Fibroblast of skin of right biceps (primary cell): ENCODE measurements at places on chromosomes 1 and 21.

DNA sequence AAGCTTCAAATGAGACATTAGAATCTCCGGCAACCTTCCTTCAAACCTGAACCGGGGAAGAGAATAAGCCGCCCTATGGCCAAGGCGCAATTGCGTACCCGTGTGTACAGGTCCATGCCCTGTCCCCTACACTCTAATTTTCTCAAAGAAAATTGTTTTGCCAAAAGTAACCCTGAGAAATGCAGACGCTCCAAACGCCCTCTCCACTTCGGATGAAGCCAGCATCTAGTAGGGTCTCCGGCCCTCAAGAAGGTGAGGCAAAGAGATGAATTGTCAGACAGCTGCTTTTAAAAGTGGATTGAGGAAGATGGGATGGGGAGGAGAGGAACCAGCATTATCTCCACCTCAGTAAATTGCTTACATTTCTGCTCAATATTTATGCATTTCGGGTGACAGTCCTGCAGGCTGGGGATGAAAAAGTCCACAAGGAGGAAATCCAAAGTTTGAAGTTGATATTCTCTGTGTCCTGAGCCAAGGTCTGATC is 630 bp upstream of the LHX9 start:
- DNase-seq, result no peak

DNA sequence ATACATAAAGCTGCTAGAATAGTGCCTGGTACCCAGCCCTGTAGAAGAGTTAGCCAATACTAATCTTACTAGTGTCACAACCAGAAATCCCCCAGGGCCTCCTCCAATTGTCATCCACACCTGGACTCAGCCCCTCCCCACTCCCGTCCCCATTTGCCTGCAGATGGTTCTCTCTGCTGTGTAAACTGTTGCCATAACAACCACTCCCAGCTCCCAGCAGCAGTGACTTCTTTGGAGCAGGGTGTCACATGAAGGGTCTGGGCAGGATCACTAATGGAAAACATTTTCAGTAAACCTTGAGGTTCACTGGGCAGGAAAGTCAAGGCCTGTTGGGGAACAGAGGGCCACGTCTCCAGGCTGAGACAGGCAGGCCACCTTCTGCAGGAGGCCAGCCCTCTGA is 126.0 kb upstream of the IPO9 start:
- DNase-seq, result peak; percentile 43

DNA sequence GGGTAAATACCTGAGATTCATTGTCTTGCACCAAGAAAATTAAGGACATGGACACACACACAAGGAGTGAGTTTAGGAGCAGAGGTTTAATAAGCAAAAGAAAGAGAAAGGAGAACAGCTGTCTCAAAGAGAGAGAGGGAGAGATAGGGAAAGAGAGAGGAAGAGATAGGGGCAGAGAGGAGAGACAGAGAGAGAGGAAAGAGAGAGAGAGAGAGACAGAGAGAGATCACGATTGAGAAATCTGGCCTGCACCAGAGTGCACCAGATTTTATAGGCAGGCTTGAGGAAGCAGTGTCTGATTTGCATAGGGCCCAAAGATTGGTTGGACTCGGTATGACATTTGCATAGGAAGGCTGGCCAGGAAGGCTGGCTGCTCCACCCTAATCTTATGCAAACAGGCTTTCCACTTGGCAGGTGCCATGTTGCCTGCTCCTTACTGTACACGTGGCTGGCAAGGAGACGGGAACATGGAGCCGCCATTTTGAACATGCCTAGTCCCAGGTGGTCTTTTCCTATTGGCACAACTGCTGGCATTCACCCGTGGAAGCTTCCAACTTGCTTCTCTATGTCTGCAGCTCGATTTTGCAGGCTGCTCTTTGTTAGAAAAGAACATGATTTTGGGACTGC is 419.9 kb downstream of the ZP4 start:
- DNase-seq, result no peak

DNA sequence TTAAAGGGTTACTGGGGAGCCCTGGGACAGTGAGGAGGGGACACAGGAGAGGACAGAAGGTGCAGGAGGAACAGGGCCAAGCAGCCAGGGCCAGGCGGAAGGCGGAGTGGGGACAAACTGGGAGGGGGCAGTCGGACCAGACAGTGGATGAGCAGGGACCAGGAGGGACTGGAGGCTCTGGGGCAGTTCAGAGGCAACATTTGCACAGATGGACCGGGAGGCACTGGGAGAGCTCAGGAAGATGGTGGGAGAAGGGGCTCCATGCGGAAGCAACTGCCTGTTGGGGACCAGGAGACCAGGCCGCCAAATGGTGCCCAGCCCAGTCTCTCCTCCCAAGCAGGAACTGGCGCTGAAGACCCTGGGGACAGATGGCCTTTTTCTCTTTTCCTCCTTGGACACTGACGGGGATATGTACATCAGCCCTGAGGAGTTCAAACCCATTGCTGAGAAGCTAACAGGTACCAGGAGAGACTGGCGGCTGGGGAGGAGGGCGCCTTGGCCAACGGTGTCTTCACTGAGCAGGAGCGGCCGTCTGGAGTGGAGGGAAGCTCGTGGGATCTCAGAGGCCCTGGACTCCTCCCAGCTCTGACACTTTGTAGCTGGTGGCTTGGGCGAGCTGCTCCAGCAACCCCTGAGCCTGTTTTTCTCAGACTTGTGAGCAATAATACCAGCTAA is 847 bp downstream of the SELENON start:
- DNase-seq, result no peak

- DNase-seq, result no peak
Observed at GRCh38 chr1:248599396-248599795, 1.9 kb upstream of the OR2T10 start.

- DNase-seq, result peak; percentile 34
Observed at GRCh38 chr1:83497563-83497962, 501.4 kb downstream of the TTLL7 start.

GRCh38 chr1:198653808-198654413 is 15.1 kb downstream of the PTPRC start:
- no peak for DNase-seq

DNA sequence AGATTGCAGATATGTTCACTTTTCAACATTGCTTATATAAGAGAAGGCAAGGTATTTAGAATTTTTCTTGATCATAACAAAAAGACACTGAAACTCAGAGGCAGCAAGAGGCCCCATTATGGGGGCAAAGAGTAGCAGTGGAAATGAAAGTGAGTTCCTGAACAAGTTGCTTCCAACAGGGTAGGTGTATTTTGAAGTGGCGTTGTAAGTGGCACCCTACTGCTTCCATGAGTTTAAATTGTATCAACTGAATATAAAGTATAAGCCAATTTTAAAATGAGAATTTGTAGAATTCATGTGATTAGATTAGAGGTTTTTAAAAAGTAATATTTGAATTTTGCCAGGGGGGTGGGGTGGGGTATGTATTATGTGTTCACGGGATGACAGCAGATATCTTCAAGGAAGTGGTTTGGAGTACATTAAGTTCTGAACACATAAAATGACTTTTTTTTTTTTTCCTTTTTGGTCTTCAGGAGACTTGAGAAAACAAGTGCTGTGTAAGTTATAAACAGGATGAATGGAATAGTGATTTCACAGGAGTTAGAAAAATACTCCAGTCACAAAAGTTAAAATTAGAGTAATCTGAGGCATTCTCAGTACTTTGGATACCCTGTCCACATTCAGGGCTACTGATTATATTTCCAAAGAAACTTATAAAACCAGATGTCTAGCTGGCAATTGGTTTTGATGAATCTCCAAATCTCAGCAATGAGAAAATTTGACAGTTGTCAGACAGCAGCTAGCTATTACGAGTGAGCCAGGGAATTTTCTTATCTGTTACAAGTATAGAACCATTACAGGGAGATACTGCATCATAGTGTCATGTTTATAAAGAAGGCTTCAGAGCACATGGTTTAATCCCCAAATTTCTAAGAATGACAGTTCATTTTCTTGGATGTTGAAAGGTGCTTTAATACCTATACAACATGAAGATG is 182.0 kb downstream of the ST6GALNAC3 start:
- no peak for DNase-seq

- DNase-seq, result no peak
Observed at GRCh38 chr1:39995973-39996393, 41.0 kb downstream of the MFSD2A start.

DNA sequence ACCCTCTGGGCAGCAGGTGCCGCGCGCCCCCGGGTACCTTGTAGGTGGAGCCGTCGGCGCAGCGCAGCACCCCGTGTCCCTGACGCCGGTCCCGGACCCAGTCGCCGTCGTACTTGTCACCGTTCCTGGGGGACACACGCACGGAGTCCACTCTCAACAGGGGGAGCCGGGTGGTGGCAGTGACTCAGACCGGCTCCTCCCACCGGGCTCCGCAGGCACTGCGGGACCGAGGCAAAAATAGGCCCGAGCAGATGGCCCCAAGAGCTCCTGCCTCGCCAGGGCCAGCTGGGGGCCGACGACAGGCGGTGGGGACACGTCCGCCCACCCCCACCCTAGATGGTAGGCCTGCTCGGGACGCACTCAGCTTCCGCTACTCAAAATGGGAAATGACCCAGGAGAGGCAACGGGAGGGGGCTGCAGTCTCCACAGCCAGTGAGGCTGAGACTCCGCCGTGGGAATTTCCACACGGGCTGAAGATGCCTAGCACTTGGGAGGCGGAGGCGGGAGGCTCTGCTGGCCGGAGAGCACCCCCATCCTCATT is 6.3 kb downstream of the MORN1 start:
- no peak for DNase-seq

- peak; percentile 83 for DNase-seq
Observed at GRCh38 chr1:26993237-26994019, at the start of gene TRNP1. TSS of gene TRNP1 (plus strand) at chr1:26993692. CDS start at chr1:26993787, 95 bp downstream.

GRCh38 chr1:245419461-245419978 is 264.7 kb downstream of the KIF26B start:
- no peak for DNase-seq

DNA sequence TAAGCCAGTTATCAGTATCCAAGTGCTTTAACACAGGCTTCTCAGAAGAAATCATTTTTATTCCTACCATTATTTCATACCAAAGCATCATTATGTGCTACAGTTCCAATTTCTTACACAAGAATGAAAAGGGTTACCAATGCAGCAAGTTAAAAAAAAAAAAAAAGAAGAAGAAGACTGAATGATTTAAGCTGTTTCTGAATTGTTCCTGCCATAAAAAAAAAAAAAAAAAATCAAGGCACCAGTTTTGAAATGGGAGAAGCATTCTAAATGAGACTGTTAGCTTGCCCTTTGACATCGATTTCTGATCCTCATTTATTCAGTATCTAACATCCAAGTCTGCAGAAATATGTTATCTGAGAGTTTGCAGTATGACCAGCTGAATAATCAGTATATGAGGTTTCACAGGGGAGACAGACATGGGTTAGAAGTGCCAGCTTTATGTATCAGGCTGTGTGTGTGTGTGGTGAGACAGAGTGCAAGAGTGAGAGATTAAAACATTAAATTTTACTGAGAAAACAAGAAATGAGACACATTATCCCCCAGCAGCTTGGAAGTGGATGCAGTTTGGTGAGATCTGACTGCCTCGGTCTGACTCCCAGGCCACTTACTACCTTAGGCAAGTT is 105.8 kb downstream of the COLGALT2 start:
- DNase-seq, result peak; percentile 12

- DNase-seq, result no peak
Observed at GRCh38 chr1:204143276-204144041, 8.4 kb downstream of the ETNK2 start.

DNA sequence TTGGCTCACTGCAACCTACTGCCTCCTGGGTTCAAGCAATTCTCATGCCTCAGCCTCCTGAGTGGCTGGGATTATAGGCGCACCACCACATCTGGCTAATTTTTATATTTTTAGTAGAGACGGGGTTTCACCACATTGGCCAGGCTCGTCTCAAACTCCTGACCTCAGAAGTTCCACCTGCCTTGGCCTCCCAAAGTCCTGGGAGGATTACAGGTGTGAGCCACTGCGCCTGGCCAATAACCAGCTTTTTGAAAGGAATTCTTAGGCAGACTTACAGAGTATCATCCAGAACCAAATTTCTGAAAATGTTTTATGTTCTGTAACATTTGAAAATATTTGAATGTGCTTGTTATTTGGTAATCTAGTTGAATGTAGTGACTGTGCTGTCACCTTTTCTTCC is 14.6 kb downstream of the BTF3L4 start:
- DNase-seq, result no peak

DNA sequence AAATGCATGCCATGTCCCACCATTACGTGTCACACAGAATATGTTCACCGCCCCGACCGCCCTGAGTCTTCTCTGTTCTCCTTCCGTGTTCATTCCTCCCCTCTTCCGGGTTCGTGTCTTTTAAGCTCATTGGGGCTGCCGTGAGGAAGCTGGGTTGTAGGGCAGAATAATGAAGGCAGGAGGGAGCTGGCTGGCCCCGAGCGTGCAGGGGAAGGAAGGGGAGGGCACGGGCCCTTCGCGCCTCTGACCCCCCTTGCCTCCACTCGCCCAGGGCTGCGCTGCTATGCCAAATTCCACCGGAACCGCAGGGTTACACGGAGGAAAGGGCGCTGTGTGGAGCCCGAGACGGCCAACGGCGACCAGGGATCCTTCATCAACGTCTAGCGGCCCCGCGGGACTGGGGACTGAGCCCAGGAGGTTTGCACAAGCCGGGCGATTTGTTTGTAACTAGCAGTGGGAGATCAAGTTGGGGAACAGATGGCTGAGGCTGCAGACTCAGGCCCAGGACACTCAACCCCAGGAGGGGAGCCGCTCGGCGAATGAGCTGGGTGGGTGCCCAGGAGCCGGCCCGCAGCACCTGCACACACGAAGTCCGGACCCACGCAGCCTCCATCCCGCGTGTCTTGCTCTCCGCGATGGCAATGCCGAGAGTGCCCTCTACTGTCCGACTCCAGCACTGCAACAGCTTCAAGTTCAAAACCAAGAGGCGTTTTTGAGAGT is 16.5 kb upstream of the AGTRAP start:
- DNase-seq, result peak; percentile 33

- no peak for DNase-seq
Observed at GRCh38 chr1:38326135-38326534, 279.5 kb upstream of the POU3F1 start.

GRCh38 chr1:201307231-201307630 is 23.9 kb downstream of the PKP1 start:
- peak; percentile 28 for DNase-seq

- DNase-seq, result no peak
Observed at GRCh38 chr1:75430526-75430925, 180.4 kb downstream of the SLC44A5 start.

DNA sequence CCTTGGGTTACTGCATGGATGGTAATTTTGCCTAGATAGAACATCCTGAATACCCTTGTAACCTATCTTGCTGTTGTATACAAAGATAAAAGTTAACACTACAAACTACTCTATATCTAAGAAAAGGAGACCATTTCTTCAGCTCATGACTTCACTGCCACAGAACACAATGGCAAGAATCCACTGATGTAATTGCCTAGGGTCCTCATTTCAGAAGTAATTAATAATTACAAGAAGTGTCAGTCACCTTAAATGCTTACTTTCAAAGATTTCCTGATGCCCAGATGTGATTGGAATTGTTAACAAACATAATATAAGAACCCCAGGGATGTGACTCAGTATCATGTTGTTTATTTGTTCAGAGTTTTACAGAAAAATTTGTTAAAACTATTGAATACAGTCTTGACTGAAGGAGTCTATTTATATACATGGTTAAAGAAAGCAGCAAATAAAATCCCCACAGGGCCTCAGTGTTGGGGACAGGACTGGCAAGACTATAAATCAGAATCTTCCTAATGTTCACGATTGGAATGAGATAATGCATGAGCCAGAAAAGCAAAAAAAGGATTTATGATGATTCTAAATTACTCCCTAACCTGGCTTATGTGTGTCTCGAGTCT is 83.9 kb downstream of the CRB1 start:
- no peak for DNase-seq
